CD14-positive monocyte (primary cell): ENCODE measurements at places on chromosomes 6 and 20.

- DNase-seq: peak; percentile 61
These were observed 780 bp downstream of the ARMC12 start for GRCh38 chr6:35737413-35738211.

- DNase-seq: peak; percentile 61
These were observed 242.4 kb downstream of the ALDH8A1 start for GRCh38 chr6:134707342-134708031.

DNA sequence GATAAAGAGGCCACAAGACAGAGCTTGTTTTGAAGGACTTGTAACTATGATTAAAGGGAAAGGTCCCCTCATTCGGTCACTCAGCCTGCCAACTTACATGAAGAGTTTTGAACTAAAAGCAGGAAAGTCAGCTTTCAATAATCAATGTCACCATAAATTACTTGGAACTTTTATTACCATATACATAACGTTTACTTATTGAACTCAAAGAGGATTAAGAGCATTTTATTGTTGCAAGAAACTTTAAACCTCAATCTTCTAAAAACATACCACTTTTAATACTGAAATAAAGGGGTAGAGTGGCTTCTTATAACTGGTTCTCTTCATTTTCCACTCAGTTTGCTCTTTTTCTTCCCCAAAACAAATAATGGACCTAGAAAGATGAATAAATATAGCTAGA, 65.1 kb downstream of the CNKSR3 start:
- no peak for DNase-seq

DNA sequence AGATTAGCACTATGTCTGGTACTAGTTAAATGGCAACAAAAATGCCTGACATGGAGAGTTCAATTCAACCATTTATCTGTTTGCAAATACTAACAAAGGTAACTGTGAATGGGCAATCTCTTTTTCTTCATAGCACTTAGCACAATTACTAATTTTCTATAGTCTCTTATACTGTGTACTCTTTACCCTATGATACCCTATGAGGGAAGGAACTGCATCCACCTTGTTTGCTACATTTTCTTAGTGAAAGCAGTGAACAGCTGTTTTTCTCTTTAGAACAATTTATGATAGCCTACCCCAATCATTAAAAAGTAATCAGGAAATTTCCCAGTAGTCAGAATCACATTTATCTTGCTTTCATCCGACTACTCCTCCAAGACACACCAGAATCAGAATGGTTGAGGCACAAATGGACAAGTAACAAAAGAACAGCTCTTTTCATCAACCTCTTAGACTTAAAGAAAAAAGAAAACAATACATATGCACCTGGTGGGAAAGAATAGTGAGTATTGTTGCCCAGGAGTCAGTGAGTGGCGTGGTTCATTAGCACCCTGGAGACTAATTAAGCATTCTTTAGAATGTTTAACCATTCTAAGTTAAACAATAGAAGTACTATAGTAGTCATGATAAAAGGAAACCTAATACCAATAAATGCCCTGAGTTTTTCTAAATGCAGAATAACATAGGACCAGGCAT, 16.7 kb downstream of the ZNF292 start:
- no peak for DNase-seq

DNA sequence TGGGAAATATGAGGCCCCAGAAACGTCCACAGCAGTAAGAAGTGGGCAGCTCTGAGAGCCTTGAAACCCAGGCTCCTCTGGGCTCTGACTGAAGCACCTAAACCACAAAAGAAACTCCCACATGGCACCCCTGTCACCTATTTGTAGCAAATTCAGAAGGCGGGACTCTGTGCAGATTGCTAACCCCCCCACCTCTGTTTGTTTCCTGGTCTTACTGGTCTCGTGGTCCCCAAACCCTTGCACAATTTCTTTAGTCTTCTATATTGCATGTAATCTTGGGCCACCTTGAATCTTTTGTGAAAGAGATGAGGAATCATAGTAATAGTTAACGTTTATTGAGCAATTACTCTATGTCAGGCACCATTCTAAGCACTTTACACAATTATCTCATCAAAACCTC, 154.3 kb downstream of the PREX1 start:
- DNase-seq: no peak

DNA sequence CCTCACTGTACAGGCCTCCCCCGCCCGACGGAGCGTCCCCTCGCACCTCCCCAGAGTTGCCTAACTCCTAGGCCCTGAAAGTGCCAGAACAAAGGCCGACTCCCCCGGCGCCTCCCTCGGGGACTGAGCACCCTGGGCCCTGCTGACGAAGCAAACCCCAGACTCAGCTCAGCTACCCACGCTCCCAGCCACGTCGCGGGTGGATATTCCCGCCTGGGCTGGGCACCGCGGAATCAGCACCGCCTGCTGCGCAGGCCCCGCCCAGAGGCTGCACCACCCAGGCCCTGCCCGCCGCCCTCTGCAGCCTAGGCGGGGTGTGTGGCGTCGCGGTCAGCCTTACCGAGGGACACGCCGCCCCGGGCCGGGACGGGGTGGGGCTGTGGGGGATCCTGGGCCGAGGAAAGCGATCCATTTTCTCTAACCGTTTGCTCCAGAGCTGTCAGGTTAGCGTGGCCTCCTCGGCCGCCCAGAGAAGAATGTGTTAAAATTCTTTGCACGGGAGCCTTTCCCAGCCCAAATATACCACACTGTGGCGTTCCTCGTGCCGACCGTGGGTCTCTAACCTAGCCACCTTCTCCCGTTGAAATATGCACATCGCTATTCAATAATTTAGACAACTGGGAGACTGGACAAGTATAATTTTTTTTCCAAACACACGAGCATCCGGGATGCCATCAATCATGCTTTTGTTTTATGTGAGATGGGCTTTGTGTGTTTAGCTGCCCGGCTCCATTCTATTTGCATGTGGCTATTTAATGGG, 31.4 kb downstream of the TFAP2A start:
- DNase-seq: no peak

- DNase-seq: no peak
These were observed 15.7 kb upstream of the CD93 start for GRCh38 chr20:23101696-23102406.

DNA sequence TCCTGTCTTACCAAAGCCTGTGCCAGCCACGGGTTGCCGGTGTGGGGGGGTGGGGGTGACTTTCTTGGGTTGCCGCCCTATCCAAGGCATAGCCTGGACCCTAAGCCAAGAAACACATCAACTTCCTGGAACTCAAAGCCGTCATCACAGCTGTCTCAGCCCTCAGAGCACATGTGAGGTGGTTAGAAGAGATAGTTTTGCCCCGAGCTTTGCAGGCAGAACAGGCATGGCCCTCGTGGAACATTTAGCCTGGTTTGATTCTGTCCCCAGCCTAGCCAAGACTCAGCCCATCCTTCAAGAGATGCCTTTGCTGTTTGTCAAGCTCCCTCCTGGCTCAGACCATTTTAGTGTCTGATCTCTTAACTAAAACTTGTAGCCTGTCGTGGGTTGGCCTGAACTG, 64.9 kb downstream of the RREB1 start:
- no peak for DNase-seq

DNA sequence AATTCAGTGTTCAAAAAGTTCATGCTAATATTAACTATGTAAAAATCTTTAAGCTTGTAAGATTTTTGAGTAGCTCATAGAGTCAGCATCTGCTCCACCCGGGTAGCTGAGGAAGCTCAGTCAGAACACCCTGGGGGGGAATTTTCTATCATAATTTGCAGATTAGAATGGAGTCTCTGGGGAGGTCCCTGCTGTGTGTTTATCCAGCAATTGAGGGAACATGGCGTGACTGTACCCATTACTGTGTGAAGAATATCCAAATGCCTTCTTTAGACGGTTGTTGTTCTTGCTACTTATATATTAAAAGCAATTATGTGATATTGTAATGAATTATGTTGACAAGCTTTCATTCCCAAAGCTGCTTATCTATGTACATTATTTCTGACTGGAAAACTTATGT, 64.8 kb downstream of the AIG1 start:
- DNase-seq: no peak

- no peak for DNase-seq
These were observed 1395.2 kb downstream of the EPHA7 start for GRCh38 chr6:92024110-92024509.

DNA sequence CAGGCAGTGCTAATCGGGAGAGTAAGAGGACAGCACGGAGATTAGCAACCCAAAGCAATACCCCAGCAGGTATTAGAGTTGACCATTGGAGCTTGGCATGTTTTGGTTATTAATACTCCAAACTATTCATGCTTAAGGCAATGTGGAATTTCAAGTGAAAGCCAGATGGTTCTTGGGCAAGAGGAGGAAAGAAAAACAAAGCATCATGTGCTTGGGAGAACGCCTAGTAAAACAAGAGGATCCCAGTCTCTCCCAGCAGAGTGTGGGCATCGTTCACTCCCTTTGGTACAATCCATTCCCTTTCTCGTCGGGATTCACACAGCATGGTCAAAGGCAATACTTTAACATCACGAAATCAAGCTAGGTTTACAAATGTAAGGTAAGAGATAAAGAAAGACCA, 349.8 kb downstream of the PRKN start:
- DNase-seq: no peak

GRCh38 chr6:150004101-150004782, 21.1 kb downstream of the RAET1L start:
- DNase-seq: no peak

DNA sequence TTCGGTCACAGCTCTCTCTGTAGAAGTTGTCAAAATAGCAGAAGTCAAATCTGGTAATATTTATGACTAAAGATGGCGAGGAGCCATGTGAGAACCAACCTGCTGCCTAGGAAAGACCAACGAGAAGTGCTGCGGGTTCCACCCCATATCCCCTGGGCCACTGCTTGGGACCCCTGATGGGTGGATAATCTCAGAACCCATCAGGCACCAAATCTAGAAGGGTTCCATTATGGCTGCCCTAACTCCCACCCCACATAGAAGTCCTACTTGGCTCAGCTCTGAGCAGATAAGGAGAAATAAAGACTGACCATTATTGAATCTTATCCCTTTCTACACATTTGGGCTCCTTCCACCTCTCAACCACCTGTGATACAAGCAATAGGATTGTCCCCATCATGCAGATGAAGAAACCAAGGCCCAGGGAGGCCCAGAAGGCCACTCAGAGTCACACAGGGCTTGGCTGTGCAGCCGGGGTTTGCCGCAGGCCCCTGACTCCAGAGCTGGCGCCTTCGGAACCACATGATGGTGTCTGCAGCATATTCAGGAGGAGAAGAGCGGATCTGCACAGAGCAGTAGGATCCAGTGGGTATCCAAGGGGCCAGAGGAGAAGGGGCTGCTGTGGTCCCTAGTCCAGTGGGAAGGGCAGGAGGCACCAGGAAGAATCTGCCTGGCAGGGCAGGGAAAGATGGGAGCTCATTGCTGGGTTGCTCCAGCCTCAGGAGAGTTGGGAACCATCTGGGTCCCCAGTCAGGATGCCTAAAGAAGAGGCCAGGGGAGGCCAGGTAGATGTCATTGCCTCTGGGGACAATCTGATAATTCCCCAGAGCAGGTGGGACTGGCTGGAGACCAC, 9.6 kb upstream of the PCMTD2 start:
- no peak for DNase-seq

DNA sequence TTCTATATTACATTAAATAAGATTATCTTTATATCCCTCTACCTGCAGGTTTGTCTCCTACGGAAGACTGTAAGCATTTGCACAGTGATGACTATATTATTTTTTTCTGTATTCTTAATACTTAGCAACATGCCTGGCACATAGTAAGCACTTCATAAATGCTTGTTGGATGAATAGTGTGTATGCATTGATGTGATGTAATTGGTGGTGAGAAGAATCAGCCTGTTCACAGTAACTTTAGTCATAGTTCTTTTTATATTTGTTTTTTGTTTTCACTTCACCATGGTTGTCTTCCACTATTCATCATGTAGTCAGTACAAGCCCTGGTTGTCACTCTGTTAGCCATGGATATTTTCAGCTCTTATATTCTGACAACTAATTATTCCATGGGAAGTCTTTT, 184.0 kb upstream of the FLRT3 start:
- DNase-seq: no peak

GRCh38 chr6:17470202-17470937, 77.0 kb downstream of the CAP2 start:
- DNase-seq: no peak

DNA sequence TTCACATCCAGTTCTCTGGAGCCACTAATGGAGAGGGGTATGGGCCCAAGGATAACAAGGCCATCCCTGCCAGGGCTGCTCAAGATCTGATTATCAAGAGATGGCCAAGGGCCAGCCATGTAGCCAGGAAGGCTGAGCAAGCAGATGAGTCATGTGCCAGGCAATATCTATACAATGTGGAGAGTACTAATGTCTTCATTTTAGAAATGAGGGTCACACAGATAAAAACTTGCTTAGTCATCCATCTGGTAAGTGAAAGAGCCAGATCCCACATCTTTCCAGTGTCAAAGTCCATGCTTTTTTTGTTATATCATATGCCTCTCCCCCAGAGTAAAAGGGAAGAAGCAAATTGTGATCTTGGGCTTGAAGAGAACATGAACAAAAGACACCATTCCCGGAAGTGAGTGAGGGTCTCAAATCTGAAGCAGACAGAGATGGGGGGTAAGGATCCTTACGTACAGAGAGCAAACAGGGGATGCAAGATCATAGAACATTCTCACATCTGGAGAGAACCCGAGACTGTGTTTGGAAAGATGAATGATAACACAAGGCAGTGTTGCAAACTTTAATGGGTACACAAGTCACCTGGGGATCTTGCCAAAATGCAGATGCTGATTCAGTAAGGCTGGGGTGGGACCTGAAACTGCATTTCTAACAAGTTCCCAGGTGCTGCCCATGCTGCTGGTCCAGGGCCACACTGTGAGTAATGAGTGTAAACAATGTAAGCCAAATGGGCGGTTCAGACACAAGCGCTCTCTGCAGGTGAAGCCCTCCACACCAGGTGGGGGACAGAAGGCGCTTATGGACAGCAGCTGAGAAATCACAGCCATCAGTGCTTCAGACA, 20.0 kb upstream of the GSTA3 start:
- DNase-seq: no peak

- no peak for DNase-seq
These were observed 13.9 kb downstream of the ADISSP start for GRCh38 chr20:3753501-3754275.

DNA sequence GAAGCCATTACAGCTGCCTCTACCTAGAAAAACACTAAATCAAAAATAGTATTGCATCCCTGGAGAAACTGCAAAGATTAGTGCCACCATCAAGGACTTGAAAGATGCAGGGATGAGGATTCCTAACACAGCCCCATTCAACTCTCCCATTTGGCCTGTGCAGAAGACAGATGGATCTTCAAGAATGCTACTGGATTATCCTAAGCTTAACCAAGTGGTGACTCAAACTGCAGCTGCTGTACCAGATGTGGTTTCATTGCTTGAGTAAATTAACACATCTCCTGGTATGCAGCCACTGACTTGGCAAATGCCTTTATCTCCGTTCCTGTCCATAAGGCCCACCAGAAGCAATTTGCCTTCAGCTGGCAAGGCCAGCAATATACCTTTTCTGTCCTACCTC, 117.4 kb downstream of the TBC1D32 start:
- no peak for DNase-seq

GRCh38 chr6:137610702-137611101, 116.5 kb upstream of the OLIG3 start:
- DNase-seq: no peak

- DNase-seq: no peak
These were observed 3.6 kb downstream of the TOP1 start for GRCh38 chr20:41032271-41032670.

- no peak for DNase-seq
These were observed 283.4 kb upstream of the TBX18 start for GRCh38 chr6:85047818-85048217.

- DNase-seq: no peak
These were observed 25.7 kb downstream of the ARMC2 start for GRCh38 chr6:108873971-108874370.

- peak; percentile 44 for DNase-seq
These were observed 2.6 kb downstream of the UBE2V1 start for GRCh38 chr20:50110141-50111047.

- DNase-seq: no peak
These were observed 3.3 kb upstream of the PGK2 start for GRCh38 chr6:49790341-49790740.
